ENCODE measurements at places on chromosomes 12 and 14.
A peak's percentile ranks its signal among the peaks of the same experiment; 100 is the strongest.

DNA sequence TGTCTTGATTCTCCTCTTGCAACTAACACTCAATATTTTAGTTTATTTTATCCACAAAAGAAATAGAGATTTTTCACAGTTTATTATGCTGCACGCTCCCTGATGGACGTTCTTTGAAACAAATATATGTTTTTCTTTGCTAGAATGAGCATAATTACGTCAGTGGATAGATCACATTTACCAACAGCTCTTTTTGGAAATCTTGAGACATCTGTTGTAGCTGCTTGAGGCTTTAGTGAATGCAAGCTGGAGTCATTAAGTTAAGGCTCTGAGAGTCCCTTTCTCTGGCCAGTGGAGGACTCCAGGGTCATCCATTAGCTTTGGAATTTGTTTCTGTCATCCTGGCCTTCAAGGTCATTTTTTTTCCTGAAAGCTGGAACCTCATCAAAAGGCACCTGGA is 405.6 kb upstream of the TMEM132C start:
- DNase-seq, result no peak

DNA sequence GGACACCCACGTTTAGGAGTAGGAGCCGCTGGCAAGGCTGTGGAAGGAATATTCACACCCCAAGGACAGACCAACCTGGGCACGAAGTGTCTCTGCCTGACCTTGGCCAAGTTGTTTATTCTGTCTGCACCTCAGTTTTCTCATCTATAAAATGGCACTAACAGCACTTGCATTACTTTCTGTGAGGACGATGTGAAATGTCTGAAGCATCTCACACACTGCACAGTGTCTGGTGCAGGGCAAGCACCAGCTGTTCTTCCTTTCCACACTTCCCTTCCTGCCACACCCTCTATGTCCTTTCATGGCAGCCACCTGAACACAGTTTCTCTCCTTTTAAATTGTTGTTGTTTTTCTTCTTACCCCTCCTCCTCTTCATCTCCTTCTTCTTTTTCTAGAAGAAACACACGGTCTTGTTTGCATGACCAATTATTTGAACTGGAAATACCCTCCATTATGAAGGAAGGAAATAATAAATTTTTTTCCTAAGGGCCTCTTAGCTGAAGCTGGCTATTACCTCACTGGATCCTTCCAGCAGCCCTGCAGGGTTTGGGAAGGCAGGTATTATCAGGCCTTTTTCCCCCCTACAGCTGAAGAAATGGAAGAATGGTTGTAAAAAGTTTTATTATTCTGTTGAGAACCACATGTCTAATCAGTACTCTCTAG is 42.9 kb upstream of the ATP23 start:
- DNase-seq, result no peak

- no peak for DNase-seq
Observed at GRCh38 chr12:29578731-29579130, 81.2 kb upstream of the OVCH1 start.

DNA sequence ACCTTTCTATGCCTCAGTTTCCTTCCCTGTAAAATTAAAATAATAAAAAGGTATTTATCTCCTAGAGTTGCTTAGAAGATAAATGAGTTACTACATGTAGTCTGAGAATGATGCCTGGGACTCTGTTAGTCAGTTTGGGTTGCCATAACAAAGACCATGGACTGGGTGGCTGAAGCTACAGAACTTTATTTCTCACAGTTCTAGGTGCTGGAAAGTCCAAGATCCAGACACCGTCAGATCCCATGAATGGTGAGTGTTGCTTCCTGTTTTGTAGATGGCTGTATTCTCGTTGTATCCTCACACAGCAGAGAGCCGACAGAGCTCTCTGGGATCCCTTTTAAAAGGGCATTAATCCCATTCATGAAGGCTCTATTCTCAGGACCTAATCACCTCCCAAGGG is 64.0 kb upstream of the LTA4H start:
- no peak for DNase-seq

DNA sequence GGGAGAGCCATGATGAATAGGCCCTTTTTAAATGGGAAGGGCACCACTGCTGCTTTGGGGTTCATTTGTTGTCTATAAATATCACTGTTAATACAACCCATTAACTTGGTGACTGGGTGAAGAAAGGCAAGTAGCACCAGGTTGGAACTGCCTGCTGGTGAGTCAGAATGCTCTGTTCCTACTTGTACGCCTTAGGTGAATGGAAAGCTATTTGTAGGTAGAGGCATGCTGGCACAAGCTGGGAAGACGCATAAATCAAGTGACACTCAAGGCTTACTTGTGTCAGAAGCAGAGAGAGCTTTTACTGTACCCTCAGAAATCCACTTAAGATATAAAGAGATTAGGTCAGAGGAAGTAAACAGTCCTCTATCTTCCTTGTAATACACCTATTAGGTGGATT is 142.5 kb downstream of the TMX1 start:
- no peak for DNase-seq

GRCh38 chr12:78209846-78210505 is 379.3 kb downstream of the NAV3 start:
- DNase-seq, result no peak

DNA sequence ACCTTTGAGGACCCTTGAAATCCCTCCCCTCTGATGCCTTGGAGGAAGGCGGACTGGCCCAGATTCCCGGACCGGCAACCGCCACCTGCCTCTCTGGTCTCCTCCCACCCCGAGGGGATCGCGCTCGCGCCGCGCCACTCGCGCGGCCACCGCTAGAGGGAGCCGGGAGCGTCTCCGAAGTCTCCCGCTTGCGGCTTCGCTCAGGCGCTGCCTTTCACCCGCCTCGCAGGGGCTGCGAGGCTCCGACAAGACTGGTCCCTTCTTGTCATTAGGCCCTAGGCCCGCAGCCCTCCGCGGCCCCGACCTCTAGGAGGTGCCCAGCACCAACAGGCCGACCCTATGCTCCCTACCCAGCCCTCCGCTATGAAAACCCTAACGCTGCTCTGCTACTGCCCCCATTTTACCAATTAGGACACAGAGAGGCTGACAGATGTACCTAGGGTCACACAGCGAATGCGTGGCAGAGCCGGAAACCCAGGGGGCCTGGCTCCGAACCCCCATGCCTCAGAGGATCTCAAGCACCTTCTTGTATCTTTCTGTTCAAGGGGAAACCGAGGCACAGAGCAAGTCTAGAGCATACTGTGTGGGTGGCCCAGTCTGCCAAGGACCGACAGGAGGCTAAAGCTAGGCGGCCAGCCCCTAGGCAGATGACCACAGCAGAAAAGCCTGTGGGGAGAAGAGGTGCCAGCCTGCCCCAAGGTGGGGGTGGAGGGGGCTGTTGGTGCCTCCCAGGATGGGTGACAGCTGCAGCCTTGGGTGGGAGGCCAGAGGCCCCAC is 21.4 kb upstream of the VSX2 start:
- peak; percentile 76 for DNase-seq

DNA sequence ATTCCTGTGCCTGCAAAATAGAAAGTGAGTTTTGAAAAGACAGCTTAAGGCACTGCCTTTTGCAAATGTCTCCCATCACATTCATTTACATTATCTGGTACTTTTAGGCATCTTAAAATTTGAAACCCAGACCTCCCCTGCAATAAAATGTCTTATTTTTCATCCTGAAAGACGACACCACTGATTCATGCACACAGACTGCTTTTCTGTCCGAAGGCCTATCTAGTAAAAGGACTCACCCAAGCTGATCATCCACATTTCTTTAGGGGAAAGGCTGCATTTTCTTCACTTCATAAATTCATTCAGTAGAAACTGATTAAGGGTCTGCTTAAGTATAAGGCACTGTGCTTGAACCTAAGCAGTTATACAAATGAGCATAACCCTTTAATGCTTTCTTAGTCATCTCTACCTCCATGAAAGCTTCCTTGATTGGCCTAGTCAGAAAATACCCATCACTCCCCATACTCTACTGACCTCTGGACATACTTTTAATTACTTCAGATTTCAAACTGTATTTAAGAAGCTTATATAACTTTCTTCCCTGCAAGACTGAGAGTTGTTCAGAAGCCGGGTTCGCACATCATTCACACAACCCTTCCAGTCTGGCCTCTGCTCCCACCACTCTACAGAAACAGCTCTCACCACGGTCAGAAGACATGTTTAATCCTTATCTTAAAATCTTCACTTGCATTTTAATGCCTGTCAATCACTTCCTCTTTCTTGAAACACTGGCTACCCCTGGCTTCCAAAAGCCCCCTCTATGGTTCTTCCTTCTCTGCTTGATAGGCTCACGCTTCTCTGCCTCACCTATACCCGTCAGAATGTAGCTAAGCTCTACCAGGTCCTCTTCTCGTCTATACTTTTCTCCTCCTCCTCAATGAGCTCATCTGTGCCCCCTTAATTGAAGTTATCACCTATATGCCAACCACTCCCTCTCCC is 288.6 kb downstream of the MED13L start:
- DNase-seq, result no peak

GRCh38 chr14:104818714-104819161 is 17.8 kb downstream of the ZBTB42 start:
- DNase-seq, result no peak

DNA sequence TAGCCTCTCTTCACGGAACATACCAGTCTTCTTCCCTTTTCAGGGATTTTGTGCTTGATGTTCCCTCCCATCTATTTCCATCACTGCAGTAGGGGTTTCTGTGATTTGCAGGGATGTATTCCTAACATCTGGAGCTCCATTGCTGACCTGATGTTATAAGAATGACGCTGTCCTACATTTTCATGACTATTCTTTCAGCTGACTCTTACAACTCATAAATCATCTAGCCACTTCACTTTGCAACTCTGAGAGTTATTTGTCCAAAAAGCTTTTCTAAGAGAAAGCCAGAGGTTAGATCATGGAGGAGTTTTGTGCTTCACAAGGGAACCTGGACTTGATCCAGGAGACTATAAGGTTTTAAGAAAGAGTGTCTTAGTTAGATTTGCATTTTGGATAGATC is 116.6 kb upstream of the FAR2 start:
- DNase-seq, result no peak

- DNase-seq, result no peak
Observed at GRCh38 chr12:1931642-1932041, 13.2 kb upstream of the CACNA2D4 start.

DNA sequence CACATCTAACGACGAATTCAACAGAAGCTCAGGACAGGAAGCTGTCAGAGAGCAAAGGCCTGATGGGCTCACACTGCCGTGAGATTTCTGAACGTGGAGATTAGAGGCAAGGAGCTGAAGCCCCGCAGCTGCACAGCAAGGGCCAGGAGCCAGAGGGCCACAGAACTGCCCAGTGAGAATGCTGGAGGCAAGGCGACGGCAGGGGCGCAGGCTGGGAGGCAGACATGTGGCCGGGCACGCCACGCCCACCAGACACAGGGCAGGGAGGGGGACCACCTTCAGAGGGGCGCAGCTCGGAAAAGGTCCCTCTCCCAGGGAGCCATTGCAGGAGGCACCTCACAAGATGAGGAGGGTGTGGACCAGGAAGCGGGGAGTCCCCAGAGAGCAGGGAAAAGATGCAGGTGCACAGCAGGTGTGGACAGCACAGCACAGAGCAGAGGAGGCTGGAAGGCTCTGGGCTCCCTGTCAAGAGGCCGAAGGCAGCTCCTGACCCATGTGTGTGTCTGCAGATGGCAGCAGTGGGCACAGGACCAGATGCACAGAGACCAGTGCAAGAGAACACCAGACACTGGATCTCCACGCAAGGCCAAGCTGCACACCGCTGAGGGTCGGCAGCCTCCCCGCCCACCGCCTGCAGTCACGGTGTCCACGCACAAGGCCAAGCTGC is 23.0 kb downstream of the BTBD6 start:
- DNase-seq, result no peak

- DNase-seq, result no peak
Observed at GRCh38 chr12:47868041-47868440, 36.8 kb downstream of the VDR start.

GRCh38 chr12:124531281-124531745 is 36.1 kb downstream of the NCOR2 start:
- DNase-seq, result no peak

GRCh38 chr12:109696485-109697269 is 16.9 kb upstream of the FAM222A start:
- DNase-seq, result no peak

DNA sequence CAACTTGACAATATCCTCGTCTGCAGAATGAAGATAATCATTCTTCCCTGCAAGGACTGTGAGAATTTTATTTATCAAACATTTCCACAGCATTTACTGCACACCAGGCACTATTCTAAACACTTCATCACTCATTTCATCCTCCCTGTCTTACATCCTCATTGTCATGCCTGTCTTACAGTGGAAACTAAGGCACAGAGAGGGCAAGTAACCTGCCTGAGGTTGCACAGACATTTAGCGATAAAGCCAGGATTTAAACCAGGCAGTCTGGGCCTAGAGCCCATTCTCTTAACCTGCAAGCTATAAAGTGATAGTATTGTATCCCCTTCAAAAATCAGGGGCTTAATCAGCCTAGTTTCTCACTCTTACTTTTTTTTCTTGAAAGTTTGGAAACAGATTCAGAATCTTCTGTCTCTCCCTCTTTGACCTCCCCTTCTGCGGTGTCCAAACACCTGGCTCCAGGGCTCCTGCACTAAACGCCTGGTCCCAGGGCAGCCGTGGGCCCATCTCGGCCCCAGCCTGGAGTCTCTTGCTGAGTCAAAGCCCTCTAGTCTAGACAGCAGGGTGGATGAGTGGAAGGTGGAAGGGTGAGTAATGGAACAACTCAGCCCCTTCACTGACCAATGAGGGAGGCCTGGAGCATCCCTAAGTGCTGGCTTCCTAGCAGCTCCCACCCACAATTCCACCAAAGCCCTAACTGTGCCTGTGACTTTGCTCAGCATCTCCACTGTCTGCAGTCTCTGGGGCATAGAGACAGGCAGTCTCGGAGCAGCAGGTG is 12.5 kb downstream of the ISM2 start:
- DNase-seq, result no peak

GRCh38 chr12:88052686-88053085 is 23.5 kb upstream of the C12orf50 start:
- no peak for DNase-seq

DNA sequence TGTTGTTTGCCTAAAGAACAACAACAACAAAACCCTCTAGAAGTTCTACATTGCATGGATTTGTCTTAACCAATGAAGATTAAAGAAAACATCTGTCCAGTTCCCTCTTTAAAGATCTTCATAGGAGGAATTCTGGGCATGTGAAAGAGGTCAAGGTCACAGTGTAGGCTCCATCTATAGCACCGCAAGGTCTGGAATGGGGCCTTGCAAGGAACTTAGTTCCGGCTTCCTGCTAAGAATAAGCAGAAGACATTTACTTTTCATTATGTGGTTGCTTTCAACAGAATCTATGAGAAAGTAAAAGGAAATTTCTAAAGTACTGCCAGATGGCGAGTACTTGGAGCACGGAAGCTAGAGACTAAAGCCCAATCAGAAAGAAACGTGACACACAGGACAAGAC is 57.2 kb upstream of the GNPNAT1 start:
- no peak for DNase-seq

- no peak for DNase-seq
Observed at GRCh38 chr14:100709289-100710284, 17.1 kb upstream of the DLK1 start.

GRCh38 chr12:113860950-113861349 is 105.2 kb downstream of the RBM19 start:
- no peak for DNase-seq

DNA sequence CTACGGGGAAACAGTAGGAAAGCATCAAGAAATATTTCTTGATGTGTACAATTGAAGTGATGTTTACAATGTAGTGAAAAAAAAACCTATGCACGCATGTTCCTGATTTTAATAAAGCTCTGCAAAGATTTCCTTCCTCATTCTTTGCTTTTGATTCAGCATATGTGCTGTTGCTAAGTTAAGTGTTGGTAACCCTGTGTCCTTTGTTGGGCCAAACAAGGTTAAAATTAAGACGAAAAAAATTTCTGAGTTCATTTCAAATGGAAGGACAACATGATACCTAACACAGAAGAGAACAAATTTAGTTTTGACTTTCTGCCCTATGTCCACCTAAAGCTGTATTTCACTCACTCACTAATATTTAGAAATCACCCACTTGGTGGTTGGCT is 62.8 kb downstream of the PPP2R5C start:
- DNase-seq, result no peak

Measured in stimulated activated CD4-positive, alpha-beta T cell treated with anti-CD3 and anti-CD28 coated beads, TNF-alpha, amount 100 ng/mL, for 1 hour (primary cell).